ENCODE measurements at places on chromosomes 3 and 15.
A peak's percentile ranks its signal among the peaks of the same experiment; 100 is the strongest.

DNA sequence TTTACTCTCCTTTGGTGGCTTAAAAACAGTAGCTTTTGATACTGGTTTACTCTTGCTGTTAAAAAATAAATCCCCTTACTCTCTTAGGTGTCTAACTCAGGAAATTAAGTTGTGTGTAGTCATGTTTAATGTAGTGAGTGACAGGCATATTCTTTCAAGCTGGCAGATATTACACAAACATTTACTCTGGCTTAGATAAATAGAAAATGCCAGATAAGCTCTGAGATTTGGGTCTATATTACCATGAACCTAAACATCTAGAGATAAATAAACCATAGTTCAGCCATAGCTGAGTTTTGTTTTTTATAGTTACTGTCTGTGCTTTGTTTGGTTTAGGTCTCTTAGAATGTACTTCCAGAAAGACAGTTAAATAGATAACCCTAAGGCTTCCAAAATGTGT is 2.4 kb downstream of the SEMA6D start:
- DNase-seq, result no peak

DNA sequence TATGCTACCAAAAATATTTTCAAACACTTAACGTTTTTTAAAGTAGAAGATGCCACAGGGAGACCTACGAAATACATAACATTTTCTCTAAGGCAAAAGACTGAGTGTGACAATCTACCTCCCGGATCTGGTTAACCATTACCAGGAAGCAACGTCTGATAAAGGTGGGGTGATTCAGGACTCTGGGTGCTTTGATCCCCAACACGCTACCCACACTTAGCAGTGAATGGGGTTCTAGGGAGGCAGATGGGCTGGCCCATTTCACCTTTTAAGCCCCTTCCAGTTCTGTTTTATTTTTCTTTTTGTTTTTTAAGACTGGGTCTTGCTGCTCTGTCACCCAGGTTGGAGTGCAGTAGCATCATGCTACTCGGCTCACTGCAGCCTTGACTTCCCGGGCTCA is 39.5 kb downstream of the EIF4E3 start:
- no peak for DNase-seq

- no peak for DNase-seq
Measured at GRCh38 chr3:32224016-32224516, 14.4 kb upstream of the CMTM8 start.

DNA sequence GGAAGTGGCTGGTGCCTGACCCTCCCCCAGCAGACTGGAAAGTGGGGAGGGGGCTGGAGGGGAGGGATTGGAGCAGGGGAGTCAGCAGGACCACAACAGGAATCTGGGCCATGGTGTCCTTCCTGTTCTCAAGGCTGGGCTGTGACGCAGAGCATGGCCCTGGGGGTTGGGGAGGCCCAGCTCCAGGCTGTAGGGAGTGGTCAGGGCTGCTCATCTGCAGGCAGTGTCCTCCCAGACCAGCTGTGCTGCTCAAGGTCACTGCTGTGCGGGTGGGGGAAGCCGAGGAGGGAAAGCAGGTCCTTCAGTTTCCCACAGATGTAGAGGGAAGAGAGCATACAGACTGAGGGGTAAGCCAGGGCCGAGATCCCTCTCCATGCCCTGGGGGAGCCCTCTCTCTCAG is 40.7 kb downstream of the CYP11A1 start:
- no peak for DNase-seq

DNA sequence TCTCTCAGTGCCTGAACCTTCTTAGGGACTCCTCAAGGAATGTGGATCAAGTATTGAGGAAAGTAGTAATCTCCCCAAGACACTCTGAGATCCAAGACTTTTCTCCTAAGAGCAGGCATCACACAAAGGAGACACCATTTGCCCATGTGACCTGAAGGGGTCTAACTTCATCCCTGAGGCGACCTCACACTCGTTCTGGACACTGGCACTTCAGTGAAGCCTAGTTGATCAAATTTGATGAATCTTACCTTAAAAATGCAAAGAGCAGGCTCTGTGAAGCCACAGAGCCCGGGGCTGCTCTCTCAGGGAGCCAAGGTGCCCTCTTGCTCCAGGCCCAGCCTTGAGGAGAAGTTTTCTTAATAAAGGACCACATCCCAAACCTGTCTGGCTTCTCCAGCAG is 64.3 kb downstream of the SCN11A start:
- no peak for DNase-seq

DNA sequence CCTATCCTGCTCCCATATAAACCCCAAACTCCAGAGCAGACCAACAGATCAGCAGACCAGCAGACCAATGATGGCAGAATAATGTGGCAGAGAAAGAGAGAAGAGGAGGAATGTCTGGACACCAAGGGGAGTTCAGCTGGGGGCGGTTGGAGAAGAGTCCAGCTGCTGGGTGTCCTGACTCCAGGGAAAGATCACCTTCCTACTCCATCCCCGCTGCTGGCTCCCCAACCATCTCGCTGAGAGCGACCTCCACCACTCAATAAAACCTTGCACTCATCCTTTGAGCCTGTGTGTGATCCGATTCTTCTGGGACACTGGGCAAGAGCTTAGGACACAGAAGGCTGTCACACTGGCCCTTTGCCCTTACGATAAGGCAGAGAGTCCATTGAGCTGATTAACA is 12.8 kb upstream of the PLAAT1 start:
- DNase-seq, result no peak

DNA sequence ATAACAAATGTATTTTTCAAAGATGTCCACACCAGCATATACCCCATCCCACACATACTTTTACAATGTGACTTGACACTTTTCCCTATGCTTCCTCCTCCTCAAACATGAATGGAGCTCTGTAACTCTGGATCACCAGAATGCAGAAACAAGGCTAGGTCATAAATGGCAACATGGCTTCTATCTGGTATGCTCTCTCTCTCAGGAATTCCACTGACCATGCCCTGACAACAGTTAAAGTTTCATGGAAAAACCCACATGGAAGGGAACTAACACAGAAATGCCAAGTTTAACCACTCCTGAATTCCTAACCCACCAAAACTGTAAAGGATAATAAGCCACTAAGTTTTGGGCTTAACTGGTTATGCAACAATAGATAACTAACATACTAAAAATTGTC is 19.9 kb downstream of the MYO9A start:
- no peak for DNase-seq

GRCh38 chr3:99686469-99686868 is 48.1 kb downstream of the COL8A1 start:
- no peak for DNase-seq

DNA sequence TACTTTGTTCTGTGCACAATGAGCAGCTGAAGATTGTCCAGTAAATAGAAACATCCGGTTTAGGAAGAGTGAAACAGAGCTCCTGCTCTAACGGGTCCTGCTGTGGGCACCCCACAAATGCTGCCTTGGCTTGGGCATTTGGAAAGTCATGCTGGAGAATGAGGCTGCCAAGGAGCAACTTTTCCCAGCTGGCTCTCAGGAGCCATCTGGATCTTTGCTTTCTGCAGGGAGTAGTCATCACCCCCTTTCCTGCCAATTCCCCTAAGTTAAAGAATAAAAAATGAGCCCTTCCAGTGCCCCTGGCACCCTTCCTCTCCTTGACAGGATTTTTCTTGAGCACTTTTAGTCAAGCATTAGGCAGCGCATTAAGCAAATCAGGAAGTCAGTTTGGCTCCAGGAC is 90.0 kb downstream of the FAM43A start:
- no peak for DNase-seq

GRCh38 chr3:40624189-40624769 is 99.5 kb downstream of the ZNF621 start:
- no peak for DNase-seq

DNA sequence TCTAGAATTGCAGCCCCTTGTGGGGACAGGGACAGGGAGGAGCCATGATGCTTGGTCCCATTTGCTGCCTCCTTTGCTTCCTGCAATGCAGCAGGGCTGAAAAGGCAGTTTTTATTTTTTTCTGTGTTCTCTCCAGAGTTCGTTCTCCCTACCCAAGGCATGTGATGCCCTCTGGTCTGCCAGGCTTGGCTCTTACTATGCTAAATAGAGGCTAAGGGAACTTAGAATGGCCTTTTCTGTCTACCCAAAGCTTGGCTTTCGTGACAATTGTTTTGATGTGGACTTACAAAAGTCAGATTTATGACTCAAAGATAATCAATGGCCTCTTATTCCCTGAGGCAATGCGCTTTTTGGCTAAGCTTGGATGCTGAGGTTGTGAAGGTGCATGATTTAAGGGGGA is 293.3 kb upstream of the TBL1XR1 start:
- DNase-seq, result no peak

- DNase-seq, result no peak
Measured at GRCh38 chr3:37806505-37807200, 55.0 kb upstream of the CTDSPL start.

DNA sequence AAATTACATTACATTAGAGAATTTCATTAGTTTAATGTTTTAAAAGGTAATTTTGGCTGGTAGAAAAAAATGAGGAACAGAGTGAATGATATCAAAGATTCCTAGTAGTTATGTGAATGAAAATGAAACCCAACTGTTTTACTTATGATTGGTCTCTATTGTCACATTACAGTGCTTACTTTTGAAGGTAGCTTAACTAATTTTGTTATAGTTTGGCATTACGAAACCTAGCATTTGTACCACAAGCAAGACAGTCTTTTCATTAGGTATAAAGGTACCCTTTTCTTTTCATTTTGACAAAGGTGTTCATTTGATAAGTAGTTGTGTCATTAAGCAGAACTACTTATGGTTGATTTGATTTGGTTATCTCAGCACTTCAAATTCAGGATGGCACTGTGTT is 6.9 kb downstream of the SELENOT start:
- no peak for DNase-seq

- DNase-seq, result no peak
Measured at GRCh38 chr15:95987299-95987698, 343.2 kb upstream of the NR2F2 start.

GRCh38 chr3:62882676-62883200 is 7.5 kb upstream of the CADPS start:
- DNase-seq, result no peak

DNA sequence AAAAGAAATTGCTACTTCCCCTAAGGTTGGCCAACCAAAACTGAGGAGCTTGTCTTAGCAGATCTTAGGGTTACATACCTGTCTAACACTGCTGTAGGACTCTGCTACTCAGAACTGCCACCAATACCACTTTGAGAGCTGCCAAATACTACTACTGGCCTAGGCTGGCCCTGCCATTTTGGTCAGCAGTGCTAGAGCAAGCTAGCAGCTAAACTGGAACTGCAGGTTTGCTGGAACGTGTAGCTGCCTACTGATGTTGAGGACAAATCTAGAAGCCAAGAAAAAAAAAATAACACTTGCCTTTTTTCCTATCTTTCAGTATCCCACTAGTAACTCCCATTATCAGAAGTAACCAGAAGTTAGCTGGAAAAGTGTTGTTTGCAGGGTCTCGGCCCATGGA is 387.4 kb downstream of the RBMS3 start:
- no peak for DNase-seq

GRCh38 chr15:51844747-51845426 is 15.4 kb downstream of the TMOD3 start:
- DNase-seq, result no peak

DNA sequence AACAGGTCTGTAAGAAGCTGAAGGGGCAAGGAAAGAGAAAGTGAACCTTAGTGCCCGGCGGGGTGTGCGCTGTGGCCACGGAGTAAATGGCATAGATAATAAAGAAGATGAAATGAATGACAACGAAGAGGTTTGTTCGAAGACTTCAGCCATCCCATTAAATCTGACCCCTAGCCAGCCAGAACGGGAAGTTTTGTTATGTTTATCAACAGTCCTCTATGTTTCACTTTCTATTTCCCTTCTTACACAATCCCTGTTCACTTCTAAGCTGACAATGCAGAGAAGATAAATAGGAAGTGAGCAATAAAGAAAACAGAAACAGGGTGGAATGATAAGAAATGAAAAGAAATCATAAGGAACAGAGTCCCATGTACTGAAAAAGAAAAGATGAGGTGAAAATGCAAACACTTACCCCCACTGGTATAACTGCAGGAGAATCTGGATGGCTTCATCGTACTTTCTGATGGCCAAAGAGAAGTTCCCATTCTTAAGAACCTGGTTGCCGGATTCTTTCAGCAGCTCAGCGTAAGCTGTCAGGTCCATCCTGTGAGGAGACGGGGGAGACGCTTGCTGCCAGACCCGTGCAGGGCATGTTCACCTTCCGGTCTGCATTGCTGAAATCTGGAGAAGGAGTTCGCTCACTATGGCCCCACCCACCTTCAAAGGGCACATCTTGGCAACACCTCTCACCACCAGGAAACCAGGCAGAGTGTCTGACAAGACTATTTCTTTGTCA is 36.8 kb downstream of the TRANK1 start:
- DNase-seq, result peak; percentile 47

DNA sequence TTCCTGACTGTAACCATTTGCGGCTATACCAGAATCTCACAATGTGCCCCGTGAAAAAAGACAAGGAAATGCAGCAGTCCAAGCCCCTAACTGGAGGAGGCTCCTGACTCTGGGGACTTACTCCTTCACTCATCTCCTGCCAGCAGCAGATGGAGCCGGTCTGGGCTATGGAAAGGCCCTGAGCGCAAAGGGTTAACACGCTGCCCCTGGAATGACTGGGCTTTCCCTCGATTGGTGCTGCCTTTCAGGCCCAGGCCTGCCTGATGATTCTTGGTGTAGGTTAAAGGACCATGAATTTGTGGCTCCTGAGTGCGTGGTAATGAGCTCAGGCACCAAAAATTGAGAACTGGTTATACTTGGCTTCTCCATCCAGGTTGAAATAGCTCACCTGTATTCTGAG is 42.3 kb upstream of the GALNT15 start:
- DNase-seq, result no peak

- DNase-seq, result no peak
Measured at GRCh38 chr15:64050281-64051092, 4.2 kb upstream of the DAPK2 start.

DNA sequence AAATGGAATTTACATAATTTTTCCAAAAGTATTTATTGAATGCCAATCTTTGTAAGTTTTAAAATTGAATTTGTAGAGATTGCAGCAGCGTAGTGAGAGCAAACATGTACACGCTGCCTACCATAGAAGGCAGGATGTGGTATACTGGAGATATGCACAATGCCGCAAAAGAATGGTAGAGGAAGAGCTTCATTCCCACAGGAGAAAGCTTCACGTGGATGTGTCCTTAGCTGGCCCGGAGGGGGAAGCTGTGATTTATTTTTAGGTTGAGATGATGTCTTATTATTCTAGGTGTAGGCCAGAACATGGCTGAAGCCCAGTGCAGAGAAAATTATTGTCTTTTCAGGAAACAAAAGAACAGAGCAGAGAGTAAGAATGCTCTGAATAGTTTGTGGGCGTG is 743.3 kb upstream of the BCHE start:
- DNase-seq, result no peak

GRCh38 chr15:22883196-22883595 is 44.7 kb downstream of the NIPA2 start:
- no peak for DNase-seq

GRCh38 chr3:148077318-148077923 is 620.3 kb upstream of the AGTR1 start:
- DNase-seq, result no peak

DNA sequence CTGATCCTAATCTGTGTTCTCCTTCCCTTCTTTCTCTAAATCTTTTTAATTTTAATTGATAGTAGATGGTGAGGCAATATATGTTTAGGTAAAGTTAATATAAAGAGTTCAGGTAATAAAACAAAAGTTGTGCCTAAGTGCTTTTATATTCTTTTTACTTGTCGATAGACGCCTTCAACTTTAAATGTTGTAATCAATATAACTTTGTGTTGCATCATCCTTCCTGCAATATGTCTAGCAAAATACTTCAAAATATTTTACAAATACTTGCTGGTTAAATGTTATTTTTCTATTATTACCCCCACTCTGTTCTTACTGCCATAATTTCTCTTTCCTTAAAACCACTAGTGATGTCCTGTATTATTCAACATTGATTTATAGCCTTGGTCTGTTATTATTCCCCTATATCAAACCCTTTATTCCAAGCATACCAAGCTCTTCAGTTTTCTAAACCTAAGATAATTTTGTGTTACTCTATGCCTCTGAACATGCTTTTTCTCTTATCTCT is 92.4 kb downstream of the NAALADL2 start:
- DNase-seq, result no peak
